Thoracic aorta endothelial cell (primary cell): ENCODE measurements at places on chromosomes 13 and 19. TPM values are rescaled to one million over a fixed set of nuclear protein-coding genes. Genes with fewer than 3 reads are reported as not detected.

Gene TEKTIP1
- not detected in 2 replicates for total RNA-seq

Gene GRIN2D
- total RNA-seq = 0.40 and 0.57 TPM in 2 replicates

Gene LILRB1
- not detected in 2 replicates for total RNA-seq

Gene ZNF729
- not detected in 2 replicates for total RNA-seq

Gene TEX29
- not detected in 2 replicates for total RNA-seq

Gene CEACAM8
- total RNA-seq = not detected in 2 replicates

Gene MAP4K1
- 0.53 TPM in 1 of 2 replicates, not detected in the other for total RNA-seq

Gene CBY2
- not detected in 2 replicates for total RNA-seq

Gene PALM3
- total RNA-seq = 0.22 TPM in 1 of 2 replicates, not detected in the other

Gene IGFL3
- total RNA-seq = not detected in 2 replicates

Gene SEMA6B
- total RNA-seq = 116 and 141 TPM in 2 replicates

Gene FCAR
- total RNA-seq = not detected in 2 replicates

Gene PABPC3
- total RNA-seq = 0.22 and 0.27 TPM in 2 replicates

Gene FCER2
- not detected in 2 replicates for total RNA-seq

Gene OXGR1
- total RNA-seq = not detected in 2 replicates

Gene TTC9B
- total RNA-seq = not detected in 2 replicates

Gene KLHL1
- total RNA-seq = not detected in 2 replicates

Gene FLT3LG
- 2.4 and 3.1 TPM in 2 replicates for total RNA-seq

Gene CA11
- 0.27 and 1.2 TPM in 2 replicates for total RNA-seq

Gene SCGB2B2
- under 0.01 and 0.07 TPM in 2 replicates for total RNA-seq

Gene KLK15
- total RNA-seq = 0.13 TPM in 1 of 2 replicates, not detected in the other

Gene PCDH8
- total RNA-seq = not detected in 2 replicates

Gene SMIM17
- total RNA-seq = 0.14 TPM in 1 of 2 replicates, not detected in the other

Gene CGB8
- not detected in 2 replicates for total RNA-seq

Gene C1QTNF9B
- total RNA-seq = not detected in 2 replicates

Gene S1PR4
- 0.27 and 1.4 TPM in 2 replicates for total RNA-seq

Gene ZNF555
- 6.0 TPM in 2 replicates for total RNA-seq

Gene SWSAP1
- total RNA-seq = 0.80 and 1.2 TPM in 2 replicates

Gene OR7D4
- not detected in 2 replicates for total RNA-seq

Gene ZNF723
- not detected in 2 replicates for total RNA-seq

Gene METTL21C
- total RNA-seq = not detected in 2 replicates
